HL-60 (cell line): ENCODE measurements at places on chromosomes 13 and 19.

DNA sequence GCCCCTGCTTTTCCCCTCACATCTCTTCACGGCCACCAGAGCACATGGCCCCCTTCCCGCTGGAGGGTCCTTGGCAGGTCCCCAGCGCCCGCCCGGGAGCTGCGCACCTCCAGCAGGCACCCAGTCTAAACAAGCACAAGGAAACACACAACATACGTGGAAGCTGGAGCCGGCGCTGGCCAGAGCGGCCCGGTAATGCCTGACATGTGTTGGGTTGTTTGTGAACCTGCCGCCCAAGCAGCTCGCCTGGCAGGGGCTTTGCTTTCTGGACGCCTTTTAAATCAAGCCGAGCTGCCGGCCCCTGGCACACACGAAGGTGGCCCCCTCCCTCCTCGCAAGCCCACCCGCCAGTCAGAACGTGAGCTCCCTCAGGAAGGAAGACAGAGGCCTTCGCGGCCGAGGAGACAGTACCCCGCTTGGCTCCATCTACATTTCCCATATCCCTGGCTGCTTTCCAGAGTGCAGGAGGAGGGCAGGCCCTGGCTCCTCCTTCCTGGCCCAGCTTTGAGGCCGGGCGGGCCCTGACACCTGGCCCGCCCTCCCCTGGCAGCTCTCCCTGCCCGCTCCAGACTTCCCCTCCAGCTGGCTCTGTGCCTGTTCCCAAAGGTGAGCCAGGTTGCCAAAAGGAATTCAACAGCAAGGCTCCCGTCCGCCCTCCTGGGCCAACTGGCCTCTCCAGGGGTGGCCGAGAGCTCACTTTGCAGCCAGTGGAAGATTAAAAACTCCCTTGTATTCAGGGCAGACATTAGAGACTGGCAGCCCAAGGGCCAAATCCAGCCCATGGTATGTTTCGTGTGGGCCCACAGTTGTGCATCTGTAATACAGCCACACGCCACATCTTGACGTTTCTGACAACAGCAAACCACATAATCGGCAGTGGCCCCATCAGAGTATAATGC lies 28.7 kb downstream of the COMP start:
- DNase-seq = no peak

DNA sequence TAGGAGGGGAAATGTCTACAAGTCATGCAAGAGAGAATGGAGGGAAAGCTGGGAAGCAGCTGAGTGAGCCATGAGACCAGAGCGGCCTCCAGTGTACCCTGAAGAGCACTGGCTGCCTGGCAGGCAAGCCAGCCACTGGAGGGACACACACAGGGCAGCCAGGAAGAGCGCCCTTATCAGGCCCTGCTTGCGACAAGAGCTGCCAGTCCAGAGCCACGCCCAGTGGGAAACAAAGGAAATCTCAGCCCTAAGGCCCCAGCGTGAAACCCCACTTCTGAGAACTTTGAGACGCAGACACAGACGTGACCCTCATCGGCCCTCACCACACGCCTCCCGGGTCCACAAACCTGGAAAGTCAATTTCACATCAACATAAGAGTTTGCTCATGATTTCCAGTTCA lies 105.0 kb downstream of the STK24 start:
- no peak for DNase-seq

- no peak for DNase-seq
These were observed 9.5 kb downstream of the ATG4D start for GRCh38 chr19:10553087-10553667.

- DNase-seq = no peak
These were observed 49.5 kb upstream of the POMP start for GRCh38 chr13:28609381-28609780.

- no peak for DNase-seq
These were observed 1.5 kb upstream of the TRPC4 start for GRCh38 chr13:37870895-37871550.

DNA sequence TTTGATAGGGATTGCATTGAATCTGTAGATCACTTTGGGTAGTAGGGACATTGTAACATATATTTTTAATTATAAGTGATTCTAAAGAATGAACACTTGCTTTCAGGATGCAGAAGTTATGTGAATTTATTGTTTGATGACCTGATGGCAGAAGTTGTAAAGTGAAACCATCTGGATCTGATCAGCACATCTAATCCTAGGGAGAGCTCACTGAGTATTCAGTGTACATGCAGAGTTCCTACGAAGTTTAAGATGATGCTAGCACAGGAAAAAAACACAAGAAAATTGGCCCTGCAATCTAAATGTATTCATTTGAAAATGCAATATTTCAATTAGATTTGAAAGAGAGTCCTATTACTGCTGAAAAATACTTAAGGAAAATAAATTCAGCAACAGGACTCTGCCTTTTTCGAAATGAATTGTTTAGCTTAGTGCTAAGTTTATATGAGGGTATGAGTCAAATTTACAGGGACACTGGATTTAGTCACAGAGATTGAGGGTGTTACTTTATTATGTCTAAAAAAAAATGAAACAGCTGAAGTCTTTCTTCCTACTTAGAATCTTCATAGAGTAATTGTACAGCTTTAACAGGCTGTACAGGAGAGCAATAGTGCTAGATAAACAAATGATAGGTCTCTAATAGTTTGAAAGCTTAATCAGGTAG lies 385.7 kb downstream of the DCT start:
- DNase-seq = no peak

DNA sequence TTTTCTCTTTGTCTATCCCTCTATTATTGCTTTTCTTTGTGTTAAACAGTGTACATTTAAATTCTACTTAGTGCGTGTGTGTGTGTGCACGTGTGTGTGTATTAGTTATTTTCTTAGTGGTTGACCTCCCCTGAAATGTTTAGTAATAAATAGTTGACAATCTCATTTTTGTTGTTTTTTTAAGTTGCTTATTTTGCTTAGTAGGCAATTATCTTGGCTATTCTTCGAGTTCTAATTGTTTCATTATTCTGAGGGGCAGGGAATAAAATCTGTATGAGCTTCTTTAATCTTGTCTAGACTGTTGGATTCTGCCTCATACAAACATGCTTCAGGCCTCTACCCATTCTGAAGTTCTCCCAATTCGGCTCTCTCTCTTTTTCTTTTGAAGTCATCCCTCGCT lies 1169.0 kb upstream of the ATXN8OS start:
- DNase-seq = no peak

DNA sequence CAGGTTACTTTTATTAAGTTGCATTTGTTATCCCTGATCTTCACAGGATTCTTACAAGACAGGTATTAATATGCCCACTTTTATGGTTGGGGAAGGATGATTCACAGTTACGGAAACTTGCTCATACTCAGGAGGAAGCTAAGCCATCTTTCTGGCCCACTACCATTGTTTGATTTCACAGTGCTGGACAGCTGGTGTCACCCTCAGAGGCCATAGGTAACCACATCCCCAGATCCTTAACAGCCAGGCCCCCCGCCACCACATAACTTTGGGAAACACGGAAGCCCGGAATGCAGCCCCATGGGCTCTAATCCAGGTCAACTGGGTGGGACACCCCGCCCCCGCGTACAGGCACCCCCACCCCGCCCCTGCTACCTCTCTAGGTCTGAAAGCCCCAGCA lies 119.7 kb downstream of the IRS2 start:
- DNase-seq = no peak

GRCh38 chr19:373391-374182 lies 29.0 kb upstream of the MIER2 start:
- DNase-seq = no peak

GRCh38 chr19:40682431-40682964 lies 8.0 kb downstream of the NUMBL start:
- no peak for DNase-seq

DNA sequence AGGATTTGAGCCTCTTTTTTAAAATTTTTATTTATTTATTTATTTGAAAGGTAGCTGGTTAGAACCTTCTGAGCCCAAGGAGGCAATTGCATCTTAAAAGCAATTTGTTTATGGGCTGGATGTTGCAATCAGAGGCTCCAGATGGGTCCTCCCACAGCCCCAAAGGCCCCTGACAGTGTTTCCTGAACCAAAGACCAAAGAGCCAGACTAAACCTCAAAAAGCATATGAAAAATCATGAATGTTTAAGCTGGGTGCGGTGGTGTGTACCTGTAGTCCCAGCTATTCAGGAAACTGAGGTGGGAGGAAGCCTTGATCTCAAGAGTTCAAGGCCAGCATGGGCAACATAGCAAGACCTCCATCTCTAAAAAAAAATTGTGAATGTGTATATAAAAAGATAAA lies 67.8 kb upstream of the RGCC start:
- no peak for DNase-seq

GRCh38 chr13:80361883-80362327 lies 21.0 kb upstream of the SPRY2 start:
- DNase-seq = no peak

DNA sequence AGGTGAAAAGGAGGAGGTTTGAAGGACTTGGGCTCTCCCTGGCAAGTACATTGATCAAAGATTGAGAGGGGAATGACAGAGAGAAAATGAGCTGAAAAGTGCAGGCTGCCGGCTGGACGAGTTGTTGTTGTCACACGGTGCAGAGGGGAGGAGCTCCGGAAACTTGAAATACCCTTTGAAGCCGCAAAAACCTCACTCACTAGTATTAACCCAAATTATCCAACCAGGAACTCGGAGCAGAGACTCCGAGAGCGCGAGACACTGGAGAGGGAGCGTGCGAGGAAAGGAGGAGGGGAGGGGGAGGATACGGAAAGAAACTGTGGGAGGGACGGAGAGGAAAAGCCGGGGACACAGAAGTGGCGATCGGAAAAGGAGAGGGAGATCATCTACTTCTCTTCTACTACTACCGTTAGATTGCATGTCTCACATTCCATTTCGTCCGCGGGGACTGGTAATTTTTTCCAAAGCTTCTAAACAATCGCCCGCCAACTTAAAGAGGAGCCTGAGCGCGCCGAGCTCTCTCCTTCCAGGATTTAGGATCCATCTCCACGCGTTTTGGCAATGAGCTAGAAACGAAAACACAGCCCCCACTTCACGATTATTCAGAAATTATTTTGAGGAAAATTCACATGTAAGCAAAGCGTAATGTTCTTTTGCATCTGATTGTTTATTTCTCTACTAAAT lies at the start of gene DACH1:
Gene DACH1 (minus strand): TSS at position 74 of the 684 bp plus-strand sequence.
- DNase-seq = peak; percentile 76

DNA sequence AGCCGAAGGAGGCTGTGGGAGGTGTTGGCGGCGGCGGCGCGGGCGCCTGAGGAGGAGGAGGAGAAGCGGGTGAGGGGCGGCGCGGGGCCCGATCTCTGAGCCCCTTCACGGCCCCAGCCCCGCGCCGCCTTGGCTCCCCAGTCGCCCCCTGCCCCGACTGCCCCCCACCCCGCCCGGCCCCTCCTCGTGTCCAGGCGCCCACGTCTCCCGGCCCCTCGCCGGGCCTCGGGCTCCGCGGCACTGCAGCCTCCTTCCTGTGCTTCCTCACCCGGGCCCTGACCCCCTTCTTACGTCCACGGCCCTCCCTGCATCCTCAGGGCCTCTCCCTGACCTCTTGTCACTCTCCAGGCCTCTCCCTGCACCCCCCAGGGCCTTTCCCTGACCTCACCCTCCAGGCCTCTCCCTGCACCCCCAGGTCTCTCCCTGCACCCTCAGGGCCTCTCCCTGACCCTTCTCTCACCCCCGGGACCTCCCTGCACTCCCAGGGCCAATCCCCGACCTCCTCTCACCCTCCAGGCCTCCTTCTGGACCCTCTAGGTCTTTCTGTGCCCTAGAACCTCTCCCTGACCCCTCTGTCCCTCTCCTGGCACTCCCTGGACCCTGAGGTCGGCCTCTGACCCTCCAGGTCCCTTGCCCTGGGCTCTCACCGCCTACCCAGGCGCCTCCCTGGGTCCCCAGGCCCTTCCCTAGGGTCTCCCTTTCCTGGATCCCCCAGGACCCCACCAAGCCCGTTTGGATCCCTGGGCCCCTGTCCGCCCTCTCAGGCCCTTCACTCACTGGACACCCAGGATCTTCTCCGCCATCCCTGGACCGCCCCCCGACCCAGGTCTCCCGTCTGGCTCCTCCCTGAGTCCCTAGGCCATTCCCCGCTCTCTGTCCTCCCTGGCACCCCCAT lies 460 bp downstream of the KMT5C start:
- no peak for DNase-seq

- DNase-seq = no peak
These were observed 1632.0 kb downstream of the PCDH9 start for GRCh38 chr13:65597839-65598818.

DNA sequence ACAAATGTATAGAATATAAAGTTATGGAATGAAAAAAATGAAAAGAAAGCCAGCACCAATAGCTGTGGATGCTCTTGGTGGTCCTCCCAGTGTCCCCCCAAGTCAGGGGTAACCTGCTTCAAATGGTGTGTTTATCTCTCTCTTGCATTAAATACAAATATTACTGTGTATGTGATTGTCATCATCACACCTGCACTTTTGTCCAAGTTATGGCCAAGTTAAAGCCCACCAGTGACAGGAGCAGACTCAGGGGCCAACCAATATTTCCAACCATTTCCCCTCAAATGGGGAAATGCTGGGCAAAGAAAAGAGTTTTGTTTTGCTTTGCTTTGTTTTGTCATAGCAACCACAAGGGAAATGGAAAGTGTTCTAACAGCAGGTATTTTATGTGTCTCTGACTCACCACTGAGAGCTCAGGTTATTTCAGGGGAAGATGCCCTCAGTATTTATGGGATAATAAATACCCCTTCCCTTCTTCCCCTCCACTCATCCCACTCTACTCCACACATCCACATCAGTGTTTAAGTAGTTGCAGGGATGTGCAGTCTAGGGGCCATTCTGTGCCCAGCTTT lies 133.6 kb downstream of the COL4A1 start:
- DNase-seq = no peak

DNA sequence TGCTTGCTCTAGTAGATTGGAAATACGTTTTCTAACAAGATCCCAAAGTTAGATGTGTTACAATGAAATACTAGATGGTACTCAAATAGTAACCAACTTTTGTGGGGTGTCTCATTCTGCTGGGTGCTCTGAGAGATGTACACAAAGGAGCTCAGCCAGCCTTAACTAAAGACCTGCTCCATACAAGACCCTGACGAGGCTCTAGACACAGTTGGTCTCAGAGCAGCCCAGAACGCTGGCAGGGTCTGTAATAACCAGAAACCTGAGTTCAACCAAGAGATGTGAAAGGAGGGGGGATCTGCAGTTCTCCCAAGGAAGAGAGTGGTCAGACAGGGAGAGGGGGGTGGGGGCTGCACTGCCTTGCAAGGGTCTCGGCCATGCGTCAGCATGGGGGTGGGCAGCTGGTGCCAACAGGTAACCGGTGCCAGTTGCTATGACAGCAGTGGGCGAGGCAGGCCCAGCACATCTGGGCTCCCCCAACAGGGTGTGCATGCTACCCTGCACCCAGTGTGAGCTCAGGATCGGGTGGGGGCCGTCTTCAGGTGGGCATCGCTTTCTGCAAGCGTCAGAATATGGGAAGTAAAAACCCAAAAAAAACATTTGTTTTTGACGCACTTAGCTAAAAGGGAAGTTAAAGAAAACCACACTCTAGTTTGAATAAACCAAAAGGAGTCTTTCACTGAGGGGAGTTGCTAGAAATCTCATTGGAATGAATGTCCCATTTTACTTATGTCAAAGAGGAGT lies 68.0 kb upstream of the GPR183 start:
- DNase-seq = peak; percentile 74

DNA sequence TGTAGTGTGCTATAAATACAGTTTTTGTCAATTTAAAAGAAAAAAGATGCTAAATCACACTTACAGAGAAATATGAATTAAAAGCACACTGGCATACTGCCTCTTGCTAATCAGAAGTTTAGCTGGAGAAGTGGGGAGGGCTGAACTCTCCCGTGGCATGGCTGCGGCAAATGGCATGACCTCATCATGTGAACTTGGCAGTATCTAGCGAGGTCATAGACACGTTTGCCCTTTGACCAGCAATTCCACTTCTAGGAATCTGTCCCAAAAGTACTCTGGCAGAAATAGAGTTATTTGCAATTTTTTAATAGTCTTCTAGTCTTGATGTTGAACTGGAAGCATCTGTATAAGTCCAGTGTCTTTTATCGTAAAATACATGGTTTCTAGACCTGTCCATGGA lies 42.0 kb upstream of the MCF2L start:
- no peak for DNase-seq
